ENCODE measurements at places on chromosomes 3 and 15.

DNA sequence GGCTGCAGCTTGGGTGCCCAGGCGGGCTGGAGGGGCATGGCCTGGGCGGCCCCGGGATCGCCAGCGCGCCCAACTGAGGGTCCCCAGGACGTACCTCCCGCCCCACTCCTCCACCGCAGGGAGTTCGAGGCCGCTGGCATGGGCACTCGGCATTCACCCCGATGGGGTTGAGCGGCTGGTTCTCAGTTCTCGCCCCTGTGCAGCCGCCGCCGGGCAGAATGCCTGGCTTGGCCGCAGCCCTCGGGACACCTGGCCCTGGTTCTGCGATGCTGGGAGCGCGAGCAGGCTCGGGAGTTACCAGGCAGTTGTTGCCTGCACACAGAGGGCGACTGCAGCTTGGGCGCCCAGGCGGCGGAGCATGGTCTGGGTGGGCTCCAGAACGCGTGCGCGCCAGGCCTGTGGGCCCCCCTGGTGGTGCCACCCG, 121.4 kb downstream of the LMLN start:
- DNase-seq, result no peak

DNA sequence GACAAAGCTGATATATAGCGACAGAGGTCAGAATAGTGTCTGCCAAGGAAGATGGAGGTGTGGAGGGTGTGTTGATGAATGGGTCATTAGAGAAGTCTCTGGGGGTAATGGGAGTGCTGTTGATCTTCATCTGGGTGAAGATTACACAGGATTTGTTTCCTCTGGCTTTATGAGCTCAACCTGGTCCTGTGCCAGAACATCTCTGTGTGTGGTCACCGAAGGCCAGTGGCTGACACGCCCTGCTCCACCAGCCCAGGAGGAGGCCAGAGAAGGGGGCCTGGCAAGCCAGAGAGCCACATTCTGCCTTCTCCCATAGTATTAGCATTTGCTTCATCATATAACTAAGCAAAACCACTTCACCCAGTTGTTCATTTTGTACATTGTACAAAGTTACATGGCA, 121.1 kb downstream of the ZNF621 start:
- no peak for DNase-seq

DNA sequence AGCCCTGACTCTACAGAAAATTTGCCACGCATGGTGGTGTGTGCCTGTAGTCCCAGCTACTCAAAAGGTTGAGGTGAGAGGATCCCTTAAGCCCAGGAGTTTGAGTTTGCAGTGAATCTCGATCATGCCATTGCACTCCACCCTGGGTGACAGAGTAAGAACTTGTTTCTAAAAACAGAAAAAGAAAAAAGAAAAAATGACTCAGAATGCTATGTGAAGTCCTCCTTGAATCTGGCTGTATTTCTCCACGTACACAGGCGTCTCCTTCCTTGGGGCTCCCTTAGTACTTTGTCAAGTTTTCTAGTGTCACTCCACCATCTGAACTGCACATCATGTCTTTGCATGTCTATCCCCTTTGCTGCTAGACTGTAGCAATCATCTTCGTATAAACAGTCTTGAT, 104.4 kb downstream of the LMLN start:
- DNase-seq, result no peak

GRCh38 chr3:159947220-159947619, 41.4 kb upstream of the IL12A start:
- no peak for DNase-seq

- DNase-seq, result no peak
Measured at GRCh38 chr15:26967719-26968269, 3.2 kb upstream of the GABRG3 start.

GRCh38 chr3:196585044-196585757, 16.7 kb downstream of the FBXO45 start:
- no peak for DNase-seq

DNA sequence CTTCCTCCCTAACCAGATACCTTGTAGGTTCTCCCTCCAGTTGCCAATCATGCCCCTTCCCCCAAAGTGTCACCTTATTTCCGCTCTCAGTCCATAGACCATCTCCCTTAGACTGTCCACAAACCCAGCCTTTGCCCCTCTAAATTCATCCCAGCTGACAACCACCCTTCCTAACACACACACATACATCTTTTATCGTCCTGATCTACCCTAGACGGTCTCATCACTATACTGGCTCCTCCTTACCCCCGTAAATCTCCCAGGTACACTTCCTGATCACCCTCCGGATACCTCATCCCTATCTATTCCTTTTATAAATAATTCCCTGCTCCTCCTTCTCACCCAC, 828 bp downstream of the THOC7 start:
- no peak for DNase-seq

DNA sequence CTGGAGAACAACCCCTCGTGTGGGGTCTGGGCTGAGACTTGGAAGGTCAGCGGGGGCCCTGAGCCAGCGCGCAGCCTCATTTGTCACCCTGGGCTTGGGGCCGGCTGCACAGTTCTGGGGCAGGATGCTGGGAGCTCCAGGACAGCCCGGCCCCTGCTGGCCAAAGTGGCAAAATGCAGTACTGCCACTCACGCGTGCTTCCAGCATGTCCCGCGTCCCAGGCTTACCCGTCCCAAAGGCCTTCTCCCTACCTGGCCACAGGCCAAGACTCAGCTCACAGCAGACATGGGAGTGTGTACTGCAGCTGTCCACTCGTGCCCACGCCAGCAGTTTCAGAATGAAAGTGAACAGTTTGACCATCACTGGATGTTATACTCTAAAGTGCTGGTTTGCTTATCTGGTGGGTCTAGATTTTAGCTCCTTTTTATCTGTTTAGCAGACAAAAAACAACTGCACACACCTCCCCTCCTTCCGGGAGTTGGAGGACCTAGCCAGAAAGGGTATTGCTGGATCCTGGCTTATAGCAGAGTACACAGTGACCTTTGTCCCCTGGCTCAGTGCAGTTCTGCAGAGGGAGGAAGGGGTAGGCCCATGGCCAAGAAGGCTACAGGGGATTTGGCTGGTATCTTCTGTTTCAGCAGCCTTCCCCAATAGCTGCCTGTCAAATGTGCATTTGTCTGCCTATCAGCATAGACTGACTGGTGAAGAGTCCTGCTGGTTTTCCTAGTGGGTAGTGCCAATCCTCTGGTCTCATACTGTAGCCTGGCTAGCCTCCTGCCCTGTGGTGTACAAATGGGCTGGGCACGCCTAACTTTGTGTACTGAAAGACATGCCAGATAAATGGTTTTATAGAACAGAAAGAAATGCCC, 23.2 kb upstream of the IP6K2 start:
- no peak for DNase-seq
